Stimulated activated CD4-positive, alpha-beta T cell treated with anti-CD3 and anti-CD28 coated beads, Interleukin-4, amount 100 ng/mL, for 1 hour (primary cell): ENCODE measurements at places on chromosomes 16 and 17.
A peak's percentile ranks its signal among the peaks of the same experiment; 100 is the strongest.

DNA sequence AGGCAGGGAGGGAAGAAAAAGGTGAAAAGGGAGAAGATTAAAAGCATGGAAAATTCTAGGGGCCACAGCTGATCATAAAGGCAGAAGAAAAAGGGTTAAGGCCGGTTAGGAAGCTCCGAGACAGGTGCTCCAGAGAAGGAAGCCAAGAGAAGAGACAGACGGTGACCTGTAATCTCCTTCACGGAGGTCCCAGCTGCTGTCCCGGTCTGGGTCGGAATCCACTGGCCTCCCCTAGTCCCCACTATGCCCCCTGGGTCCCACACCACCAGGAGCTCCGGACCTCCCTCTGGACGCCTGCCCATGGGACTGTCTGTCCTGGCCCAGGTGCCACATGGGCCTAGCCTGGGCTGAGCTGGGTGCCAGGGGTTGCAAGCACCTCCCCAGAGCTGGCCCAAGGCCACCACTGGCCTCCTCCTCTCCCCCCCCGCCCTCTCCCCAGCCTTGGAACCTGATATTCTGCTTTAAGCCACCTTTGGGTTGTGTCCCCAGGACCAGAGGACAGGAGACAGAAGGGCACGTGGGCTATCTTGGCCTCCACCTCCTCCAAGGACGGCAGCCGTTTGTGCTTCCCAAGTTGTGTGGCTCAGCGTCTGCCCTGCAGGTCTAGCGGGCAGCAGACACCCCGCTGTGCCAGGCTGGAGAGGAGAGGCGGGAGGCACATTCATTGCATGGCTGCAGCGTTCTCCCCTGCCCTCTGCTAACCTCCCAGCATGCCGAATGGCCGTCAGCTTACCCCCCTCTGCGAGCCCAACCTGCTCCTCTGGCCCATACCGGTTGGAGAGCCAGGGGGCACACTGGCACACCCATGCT, 102.4 kb downstream of the ENGASE start:
- no peak for DNase-seq

- DNase-seq: no peak
Observed at GRCh38 chr17:42184713-42185620, at the start of gene HCRT. TSS of gene HCRT (minus strand) at chr17:42185452. CDS start at chr17:42185365, 87 bp downstream.

DNA sequence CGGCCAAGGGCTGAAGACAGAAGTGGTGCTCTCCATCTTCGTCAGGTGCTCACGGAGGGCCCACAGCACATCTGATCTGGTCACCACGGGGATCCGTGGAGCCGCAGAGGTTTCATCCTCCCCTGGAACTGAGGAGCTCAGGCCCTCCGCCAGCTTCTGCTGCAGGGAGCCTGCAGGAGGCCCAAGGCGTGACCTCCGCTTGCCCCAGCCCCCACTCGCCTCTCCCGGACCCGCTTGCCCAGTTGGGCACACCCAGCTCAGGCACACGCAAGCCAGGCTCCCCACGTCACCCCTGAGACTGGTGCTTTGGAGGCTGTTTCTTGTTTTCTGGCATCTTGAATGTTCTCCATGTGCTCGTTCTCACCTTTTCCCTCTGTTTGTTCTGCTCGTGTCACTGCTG, 39.4 kb upstream of the CHMP6 start:
- DNase-seq: no peak

DNA sequence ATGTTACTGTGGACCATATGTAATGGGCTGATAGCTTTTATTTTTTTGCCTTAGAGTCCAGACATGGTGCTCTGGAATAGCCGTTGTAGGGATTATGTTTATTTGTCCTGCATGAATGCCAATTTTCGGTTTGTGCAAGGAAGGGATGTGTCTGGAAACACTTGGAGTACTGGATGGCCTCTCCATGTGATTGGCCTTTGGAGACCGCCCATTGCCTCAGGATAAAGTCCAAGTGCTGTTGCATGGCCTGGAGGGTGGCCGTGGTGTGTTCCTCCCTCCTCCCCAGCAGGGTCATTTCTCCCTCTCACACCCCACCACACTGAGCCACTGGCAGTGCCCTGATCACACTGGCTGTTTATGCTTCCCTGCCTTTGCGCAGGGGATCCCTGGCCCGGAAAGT, 93.9 kb downstream of the MSI2 start:
- DNase-seq: no peak

- peak; percentile 13 for DNase-seq
Observed at GRCh38 chr17:67503184-67503583, 126.1 kb downstream of the PITPNC1 start.

DNA sequence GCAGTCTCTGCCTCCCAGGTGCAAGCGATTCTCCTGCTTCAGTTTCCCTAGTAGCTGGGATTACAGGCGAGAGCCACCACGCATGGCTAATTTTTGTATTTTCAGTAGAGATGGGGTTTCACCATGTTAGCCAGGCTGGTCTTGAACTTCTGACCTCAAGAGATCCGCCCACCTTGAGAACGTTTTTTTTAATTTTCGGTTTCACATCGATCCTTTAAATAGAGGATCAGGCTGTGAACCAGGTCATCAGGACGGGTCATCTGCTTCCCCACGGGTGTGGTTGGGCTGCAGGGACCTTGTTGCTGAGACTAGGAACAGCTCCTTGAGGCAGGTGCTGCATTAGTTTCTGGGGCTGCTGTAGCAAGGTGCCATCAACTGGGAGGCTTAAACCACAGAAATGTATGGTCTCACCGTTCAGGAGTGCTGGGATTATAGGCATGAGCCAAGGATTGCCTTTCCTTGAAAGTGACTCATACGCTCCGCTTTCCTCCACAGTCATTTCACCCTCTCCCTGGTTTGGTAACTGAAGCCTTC, 7.9 kb upstream of the NAGPA start:
- no peak for DNase-seq
